Ovary (tissue), 10 donors: ENCODE measurements at places on chromosomes 2 and 18. TPM values are rescaled to one million over a fixed set of nuclear protein-coding genes. Genes with fewer than 3 reads are reported as not detected.

Gene SEMA4C
- 47.2 TPM for total RNA-seq

Gene UGT1A3
- not detected for total RNA-seq

Gene KIF5C
- 2.5 TPM for total RNA-seq

Gene MOGAT1
- total RNA-seq = not detected

Gene TMEM178A
- total RNA-seq = 1.7 TPM

Gene FAM237A
- total RNA-seq = not detected

Gene NPHP1
- total RNA-seq = 6.1 TPM

Gene TSPYL6
- total RNA-seq = not detected

Gene TRIM54
- total RNA-seq = 0.64 TPM

Gene CFC1
- not detected for total RNA-seq

Gene CYTIP
- 3.0 TPM for total RNA-seq

Gene SPATA3
- total RNA-seq = not detected

Gene SLC4A5
- 1.5 TPM for total RNA-seq

Gene ARHGAP15
- 1.5 TPM for total RNA-seq

Gene KLHL14
- total RNA-seq = 0.23 TPM

DNA sequence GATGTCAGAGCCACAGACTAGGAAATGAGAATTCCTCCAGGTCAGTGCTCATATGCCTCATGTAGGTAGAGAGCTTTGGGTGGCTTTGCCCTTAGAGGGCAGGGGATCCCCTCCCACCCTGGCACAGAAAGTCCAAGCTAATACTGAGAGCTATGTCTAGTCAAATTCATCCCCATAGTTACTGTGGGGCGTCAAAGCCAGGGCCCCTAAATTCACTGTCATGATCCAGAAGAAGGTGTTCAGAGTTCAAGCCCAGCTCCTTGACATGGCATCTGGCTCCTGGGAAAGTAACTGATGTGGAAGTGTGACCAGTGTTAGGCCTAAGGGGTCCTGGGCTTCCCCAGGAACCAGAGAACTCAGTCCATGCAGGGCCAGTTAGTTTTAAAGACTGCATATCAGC lies 1.8 kb downstream of the THNSL2 start:
- DNase-seq = no peak
- H3K36me3 ChIP-seq = no peaks in the 10 kb centered on the region
- H3K27ac ChIP-seq = no peak overlapping the region
- H3K4me3 ChIP-seq = no peak overlapping the region
- peaks cover 5% of the 10 kb centered on the region for H3K4me1 ChIP-seq

DNA sequence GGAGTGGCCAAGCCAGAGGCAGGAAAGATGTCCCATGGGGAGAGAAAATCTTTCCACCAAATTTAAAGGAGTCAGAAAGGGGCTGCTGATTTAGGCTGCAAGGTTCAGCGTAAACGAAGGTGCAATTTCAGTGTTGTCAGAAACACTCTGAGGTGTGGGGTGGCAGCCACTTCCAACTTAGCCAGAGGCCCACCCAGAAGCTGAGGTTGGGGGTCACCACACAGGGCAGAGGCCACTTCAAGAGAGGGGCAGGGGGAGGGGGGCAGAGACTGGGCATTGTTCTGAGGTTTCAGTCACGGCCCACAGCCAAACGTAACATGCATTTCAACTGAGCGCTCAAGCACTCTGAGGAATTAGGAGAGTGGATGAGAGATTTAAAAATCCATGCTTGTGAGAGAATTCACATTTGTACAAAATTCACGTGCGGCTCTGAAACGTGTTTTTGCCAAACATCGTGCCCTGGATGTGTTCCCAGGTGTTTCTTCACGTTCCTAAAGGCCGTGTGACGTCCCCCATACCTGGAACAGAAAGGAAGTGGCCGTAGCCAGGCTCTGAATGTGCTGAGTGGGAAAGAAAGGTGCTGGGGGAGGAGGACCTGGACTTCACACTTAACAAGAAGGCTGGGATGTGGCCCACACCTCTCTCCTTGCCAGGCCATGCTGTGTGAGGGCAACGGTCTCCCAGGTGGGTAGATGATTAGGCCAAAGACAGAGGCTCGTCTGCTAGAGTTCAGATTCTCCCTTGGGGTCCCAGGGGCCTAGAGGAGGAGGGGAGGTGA lies 19.5 kb upstream of the BOK start:
- H3K27me3 ChIP-seq = no peaks in the 10 kb centered on the region

DNA sequence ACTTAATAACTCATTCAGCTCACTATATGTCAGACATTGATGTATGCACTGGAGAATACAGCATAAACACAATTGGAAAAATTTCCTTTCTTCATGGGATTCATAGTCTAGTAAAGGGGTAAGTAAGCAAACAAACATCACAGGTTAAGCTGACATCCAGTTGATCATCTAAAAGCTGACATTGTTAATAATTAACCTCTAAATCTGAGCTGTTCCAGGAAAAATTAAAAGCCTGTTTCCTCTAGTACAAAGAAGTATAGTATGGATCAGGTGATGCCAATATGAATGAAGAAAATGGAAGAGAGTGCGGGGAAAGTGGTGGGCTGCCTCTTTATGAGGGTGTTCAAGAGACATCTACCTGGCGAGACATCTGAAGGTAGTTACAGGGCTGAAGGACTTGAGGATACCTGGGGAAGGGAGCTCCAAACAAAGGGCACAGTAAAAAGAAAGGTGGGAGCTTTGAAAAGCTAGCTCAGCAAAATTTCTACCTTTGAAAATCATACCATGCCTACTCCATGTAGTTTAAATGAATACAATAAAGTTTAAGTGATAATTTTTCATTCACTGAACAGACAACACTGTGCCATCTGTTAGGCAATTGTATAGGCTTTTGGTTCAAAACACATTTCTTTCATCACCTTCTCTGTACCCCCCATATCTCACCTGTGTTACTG lies 619.3 kb downstream of the TRIB2 start:
- no peak for DNase-seq
- H3K27ac ChIP-seq = no peak overlapping the region
- no peaks in the 10 kb centered on the region for H3K4me1 ChIP-seq
- H3K36me3 ChIP-seq = no peaks in the 10 kb centered on the region
- H3K4me3 ChIP-seq = no peak overlapping the region
- H3K27me3 ChIP-seq = no peaks in the 10 kb centered on the region

DNA sequence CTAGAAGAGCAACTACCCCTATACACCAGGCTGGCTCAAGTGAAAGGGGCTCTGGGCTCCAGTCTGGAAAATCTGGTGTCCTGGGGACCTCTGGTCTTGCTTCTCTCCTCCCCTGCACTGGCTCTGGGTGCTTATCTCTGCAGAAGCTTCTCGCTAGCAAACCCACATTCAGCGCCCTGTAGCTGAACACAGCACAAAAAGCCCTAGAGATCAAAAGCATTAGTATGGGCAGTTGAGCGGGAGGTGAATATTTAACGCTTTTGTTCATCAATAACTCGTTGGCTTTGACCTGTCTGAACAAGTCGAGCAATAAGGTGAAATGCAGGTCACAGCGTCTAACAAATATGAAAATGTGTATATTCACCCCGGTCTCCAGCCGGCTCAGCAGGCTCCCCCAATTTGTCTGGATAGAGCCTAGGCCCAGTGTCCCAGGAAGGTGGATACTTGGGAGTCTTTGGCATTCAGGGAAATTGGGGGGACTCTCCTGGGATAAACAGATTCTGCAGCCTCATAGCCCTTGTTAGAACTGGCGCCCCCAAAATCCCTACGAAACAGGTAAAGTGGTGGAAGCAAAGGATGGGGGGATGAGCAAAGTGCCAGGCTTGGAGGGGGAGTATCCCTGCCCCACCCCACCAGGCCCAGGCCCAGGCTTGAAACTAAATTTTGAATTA lies 2.5 kb upstream of the HOXD4 start:
- no peak overlapping the region for H3K27ac ChIP-seq
- no peak overlapping the region for H3K4me3 ChIP-seq
- no peaks in the 10 kb centered on the region for H3K27me3 ChIP-seq
- H3K36me3 ChIP-seq = no peaks in the 10 kb centered on the region
- DNase-seq = no peak
- H3K4me1 ChIP-seq = peaks cover 8% of the 10 kb centered on the region

- no peak overlapping the region for H3K27ac ChIP-seq
- no peak overlapping the region for H3K4me3 ChIP-seq
- H3K4me1 ChIP-seq = no peaks in the 10 kb centered on the region
- H3K27me3 ChIP-seq = no peaks in the 10 kb centered on the region
- no peak for DNase-seq
Observed at GRCh38 chr2:136069773-136070172, 48.2 kb downstream of the CXCR4 start.

DNA sequence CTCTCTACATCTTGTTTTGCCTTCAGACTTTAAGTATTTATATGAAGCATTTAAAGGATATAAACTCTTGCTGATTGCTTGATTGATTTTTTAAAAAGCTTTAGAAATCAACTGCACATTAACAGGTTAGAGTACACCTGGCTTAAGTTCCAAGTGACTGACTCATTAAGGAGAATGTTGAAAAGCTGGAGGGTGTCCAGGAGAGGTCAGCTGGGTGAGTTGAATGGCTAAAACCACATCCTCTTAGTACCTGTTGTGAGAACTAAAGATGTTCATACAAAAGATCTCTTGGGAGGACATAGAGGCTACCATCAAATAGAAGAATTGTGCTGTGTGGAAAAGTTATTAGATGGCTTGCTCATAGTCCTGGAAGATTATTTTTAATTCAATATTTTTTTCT lies 206.8 kb downstream of the TXNL1 start:
- DNase-seq = no peak
- no peak overlapping the region for H3K4me3 ChIP-seq
- no peaks in the 10 kb centered on the region for H3K36me3 ChIP-seq
- no peaks in the 10 kb centered on the region for H3K4me1 ChIP-seq
- no peaks in the 10 kb centered on the region for H3K27me3 ChIP-seq

DNA sequence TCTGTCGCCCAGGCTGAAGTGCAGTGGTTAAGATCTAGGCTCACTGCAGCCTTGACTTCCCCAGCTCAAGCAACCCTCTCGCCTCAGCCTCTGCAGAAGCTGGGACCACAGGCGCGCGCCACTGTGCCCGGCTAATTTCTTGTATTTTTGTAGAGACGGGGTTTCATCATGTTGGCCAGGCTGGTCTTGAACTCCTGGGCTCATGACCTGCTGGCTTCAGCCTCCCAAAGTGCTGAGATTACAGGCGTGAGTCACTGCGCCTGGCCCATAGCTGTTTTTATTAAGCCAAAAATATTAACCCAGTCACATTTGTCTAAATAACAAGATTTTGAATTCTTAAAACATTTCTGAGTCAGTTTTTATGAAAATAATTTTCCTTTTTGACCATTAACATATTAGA lies 6.3 kb upstream of the SFT2D3 start:
- no peak overlapping the region for H3K27ac ChIP-seq
- H3K27me3 ChIP-seq = no peaks in the 10 kb centered on the region
- no peaks in the 10 kb centered on the region for H3K36me3 ChIP-seq
- no peak overlapping the region for H3K4me3 ChIP-seq
- peak; percentile 46 for DNase-seq

- no peaks in the 10 kb centered on the region for H3K4me1 ChIP-seq
- H3K27me3 ChIP-seq = no peaks in the 10 kb centered on the region
- no peak overlapping the region for H3K27ac ChIP-seq
- DNase-seq = no peak
- H3K36me3 ChIP-seq = no peaks in the 10 kb centered on the region
- H3K4me3 ChIP-seq = no peak overlapping the region
Observed at GRCh38 chr2:151614159-151614558, 120.1 kb downstream of the NEB start.

DNA sequence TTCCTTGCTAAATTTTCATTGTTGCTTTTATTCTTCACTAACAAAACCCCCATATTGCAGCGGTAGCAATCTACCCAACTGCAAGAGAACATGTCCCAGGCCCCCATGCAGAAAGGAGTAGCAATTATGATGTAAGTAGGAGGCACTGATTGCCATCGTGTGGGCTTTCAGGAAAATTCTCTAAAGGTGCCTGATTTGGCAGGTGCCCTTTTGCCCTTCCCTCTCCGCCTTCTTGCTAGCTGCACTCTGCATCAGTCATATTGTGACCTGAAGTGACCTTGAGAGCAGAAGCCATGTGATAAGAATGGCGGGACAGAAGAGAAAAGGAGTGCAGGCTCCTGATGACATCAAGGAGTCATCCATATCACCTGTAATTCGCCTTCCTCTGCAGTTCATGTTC lies 112.1 kb downstream of the NCKAP5 start:
- H3K4me1 ChIP-seq = no peaks in the 10 kb centered on the region
- no peaks in the 10 kb centered on the region for H3K36me3 ChIP-seq
- DNase-seq = no peak
- H3K27me3 ChIP-seq = no peaks in the 10 kb centered on the region

GRCh38 chr2:180291060-180291459 lies 284.0 kb upstream of the CWC22 start:
- H3K4me3 ChIP-seq = no peak overlapping the region
- DNase-seq = no peak
- no peaks in the 10 kb centered on the region for H3K27me3 ChIP-seq
- H3K36me3 ChIP-seq = no peaks in the 10 kb centered on the region
- H3K27ac ChIP-seq = no peak overlapping the region

- no peak for DNase-seq
- no peaks in the 10 kb centered on the region for H3K27me3 ChIP-seq
- no peaks in the 10 kb centered on the region for H3K36me3 ChIP-seq
- H3K27ac ChIP-seq = no peak overlapping the region
- no peaks in the 10 kb centered on the region for H3K4me1 ChIP-seq
Observed at GRCh38 chr2:224060783-224061482, 21.8 kb upstream of the SERPINE2 start.

GRCh38 chr2:6960659-6961058 lies 43.4 kb downstream of the RNF144A start:
- no peak overlapping the region for H3K27ac ChIP-seq
- H3K4me1 ChIP-seq = peaks cover 2% of the 10 kb centered on the region
- H3K4me3 ChIP-seq = no peak overlapping the region
- H3K27me3 ChIP-seq = no peaks in the 10 kb centered on the region
- H3K36me3 ChIP-seq = no peaks in the 10 kb centered on the region

DNA sequence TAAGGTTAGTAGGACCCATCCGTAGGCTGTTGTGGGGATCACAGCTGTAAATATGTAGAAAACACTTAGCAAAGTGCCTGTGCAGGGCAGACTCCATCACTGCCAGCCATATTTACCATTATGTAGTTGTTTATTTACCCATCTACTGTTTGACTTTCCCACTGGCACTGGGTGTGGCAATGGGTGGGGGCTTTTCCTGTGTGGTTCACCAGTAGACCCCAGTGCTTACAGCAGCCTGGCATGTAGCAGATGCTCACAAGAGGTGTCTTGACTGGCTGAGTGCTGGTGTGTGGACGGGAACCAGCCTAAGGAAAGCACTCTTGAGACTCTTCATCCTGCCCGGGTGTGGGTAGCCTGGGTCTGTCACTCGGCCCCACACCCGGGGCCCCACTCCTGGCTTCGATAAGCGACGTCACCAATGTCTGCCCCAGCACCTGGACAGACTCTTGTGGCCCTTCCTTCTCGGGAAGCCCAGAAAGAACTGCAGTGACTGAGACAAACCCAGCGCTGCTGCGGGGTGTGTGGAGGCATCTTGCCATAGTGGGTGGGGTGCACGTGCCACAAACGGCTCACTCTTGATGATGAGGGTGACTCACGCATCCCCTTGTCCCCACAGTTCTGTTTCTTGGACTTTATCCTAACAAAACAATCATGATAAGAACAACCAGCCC lies 78.3 kb downstream of the HDAC4 start:
- peak; percentile 26 for DNase-seq
- H3K27me3 ChIP-seq = no peaks in the 10 kb centered on the region
- peaks cover 2% of the 10 kb centered on the region for H3K4me1 ChIP-seq
- no peaks in the 10 kb centered on the region for H3K36me3 ChIP-seq
- H3K27ac ChIP-seq = no peak overlapping the region

GRCh38 chr2:48496849-48497248 lies 33.1 kb upstream of the STON1 start:
- H3K27me3 ChIP-seq = no peaks in the 10 kb centered on the region
- no peak overlapping the region for H3K27ac ChIP-seq
- DNase-seq = no peak
- H3K4me3 ChIP-seq = no peak overlapping the region
